ENCODE measurements at places on chromosomes 1 and 21.

- DNase-seq: no peak
Measured at GRCh38 chr21:26583769-26584168, 10.7 kb upstream of the CYYR1 start.

DNA sequence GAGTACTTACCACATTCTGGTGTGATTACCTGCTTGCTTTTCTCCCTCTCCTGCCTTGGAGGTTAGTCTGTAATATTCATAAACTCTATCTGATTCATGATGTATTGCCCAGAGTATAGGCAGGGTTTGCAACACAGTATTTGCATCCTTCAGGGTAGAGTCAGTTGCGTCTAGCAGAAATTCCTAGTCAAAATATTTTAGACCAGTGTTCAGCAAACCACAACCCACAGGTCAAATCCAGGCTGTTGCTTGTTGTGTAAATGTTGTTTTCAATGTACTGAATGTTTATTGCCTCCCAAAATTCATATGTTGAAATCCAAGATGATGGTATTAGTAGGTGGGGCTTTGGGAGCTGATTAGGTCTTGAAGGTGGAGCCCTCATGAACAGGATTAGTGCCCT is 82.9 kb downstream of the NGF start:
- no peak for DNase-seq

GRCh38 chr1:4124631-4125145 is 224.6 kb upstream of the C1orf174 start:
- DNase-seq: no peak

- DNase-seq: no peak
Measured at GRCh38 chr1:110057963-110058518, 12.4 kb downstream of the ALX3 start.

- no peak for DNase-seq
Measured at GRCh38 chr1:53366901-53367502, 39.1 kb upstream of the LRP8 start.

DNA sequence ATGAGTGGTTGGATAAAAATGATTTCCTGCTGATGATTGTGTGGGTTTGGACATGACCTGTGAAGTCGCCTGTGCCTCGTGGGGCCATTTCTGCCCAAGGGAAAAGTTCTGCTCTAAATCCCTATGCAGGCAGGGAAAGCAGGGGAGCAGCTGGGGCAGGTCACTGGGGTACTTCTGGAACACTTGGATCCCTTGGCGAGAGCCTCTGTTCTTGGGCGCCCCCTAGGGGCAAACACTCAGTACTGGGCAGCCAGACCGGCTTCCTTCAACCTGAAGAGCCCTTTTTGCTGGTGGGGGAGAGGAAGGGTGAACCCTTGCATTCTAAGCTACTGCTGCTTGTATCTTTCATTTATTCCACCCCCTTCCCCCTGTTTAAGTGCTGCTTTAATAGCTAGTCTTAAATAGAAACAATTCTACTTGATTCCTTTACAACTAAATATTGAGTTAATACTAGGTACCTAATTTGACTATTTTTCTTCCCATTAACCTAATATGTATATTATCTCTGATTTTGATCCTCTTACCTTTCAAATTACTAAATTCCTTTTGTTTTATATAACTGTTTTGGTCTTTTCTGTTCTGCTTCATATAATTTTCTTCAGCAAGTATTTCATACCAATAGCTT is 5.1 kb upstream of the CLEC20A start:
- DNase-seq: peak; percentile 73

DNA sequence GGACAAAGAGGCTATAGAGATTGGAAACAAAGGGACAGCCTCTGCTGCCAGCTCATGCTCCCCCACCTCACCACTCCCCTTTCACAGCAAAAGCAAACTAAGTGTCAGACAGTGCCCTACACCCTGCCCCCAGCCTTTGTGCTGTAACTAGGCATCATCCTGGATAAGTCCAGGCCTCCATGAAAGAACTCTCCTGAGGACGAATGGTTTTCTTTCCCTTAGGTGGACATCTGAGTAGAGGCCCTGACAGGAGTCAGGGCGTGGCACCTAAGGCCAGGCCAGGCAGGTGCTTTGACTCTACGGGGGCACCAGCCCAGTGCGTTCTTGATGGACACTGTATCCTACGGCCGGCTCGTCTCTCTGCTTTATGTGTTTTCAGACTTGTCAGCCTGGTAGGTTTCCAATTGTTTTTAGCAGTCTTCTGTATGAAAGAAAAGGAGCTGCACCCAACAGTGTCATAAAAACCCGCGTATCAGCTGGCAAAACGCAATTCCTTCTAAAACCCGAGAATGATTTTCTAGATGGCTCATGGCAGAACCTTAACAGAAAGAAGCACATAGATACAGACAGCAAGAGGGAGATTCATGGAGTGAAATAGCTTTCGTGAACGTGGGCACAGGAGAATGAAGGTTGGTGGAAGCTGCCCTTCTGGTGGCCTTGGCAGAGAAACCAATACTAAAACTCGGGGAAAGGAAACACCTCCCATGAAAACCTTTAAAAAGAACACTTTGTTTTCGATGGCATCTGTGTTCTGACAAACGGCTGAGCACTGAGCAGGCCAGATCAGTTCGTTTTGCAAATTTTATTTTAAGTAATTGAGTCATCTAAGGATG is 51.7 kb upstream of the AJAP1 start:
- DNase-seq: no peak

DNA sequence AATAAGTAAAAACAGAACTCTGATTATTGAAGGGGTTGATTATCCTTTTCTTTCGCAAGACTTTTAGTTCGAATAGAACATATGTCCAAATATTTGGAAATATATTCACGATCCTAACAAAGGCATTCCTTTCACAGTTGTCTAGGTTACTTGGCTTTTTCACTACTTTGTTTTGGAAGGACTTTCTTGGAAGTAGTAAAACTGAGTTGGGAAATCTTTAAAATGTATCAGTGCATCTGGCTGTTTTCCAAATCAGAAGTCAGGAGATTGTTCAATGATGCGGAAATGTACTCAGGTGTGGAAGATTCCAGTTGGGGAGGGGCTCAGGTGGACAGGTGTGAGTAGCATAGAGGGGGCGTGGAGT is 67.1 kb downstream of the SH3BGR start:
- no peak for DNase-seq

DNA sequence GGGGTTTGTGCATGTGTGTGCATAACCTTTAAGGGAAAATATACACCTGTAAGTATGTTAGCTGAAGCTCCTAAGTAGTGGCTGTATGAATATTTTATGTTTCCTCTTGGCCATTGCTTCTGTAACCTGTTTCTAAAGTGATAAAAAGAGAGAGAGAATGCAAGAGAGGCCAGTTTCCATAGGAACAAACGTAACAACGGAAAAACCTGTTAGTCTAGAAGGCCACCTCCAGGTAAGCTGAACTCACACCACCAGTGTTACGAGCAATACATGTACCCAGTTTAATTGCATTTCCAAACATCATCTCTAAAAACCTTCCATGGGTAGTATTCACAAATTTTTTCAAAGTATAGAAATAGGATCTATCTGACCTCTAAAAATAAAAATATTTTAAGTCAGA is 63.1 kb downstream of the PLPPR4 start:
- DNase-seq: no peak

GRCh38 chr1:68197461-68197860 is 34.9 kb downstream of the WLS start:
- no peak for DNase-seq

DNA sequence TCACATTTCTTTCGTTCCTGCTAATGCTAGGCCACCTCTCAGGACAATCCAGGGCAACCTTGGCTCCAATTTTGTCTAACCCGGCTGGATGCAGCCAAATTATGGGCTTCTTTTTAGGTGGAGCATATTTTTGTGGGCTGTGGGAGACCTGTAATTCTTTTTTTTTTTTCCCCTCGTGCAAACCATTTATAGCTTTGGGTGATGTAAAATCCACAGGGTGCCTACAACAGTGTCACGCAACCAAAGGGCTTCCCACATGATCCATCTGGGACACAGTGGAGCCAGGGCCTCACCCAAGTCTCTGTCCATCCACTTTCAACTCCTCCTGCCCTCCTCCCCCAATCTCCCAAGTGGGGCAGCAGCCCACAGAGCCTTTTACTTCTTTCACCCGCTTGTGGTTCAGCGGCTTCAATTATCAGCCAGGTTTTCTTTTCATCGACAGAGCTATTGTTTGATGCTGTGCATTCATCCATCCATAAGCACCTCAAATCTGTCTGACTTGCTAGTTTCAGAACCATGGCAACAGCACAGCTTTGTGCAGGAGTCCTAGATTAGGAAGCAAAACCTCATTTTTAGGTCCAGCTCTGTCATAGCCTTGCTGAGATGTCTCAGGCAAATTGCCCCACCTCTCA is 10.0 kb upstream of the OVAAL start:
- DNase-seq: no peak

DNA sequence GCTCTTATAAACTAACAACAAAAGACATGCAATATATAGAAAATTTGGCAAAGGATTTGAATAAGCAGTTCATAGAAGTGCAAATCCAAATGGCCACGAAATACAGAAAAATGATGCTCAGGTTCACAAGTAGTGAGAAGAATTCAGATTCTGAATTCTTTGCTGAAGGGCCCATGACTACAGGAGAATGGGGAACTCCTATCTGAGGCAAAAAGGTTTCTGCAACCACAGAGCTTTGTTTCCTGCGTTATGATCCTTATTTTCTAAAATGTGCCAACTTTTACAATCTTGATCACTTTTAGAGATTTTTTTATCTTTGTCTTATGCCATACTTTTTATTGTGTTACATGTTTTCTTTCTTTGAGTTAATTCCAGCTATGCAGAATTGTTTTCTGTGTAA is 91.3 kb downstream of the ITSN1 start:
- DNase-seq: no peak

- DNase-seq: no peak
Measured at GRCh38 chr1:16134066-16134801, 21.6 kb downstream of the EPHA2 start.

GRCh38 chr1:54403808-54404261 is 2.4 kb downstream of the SSBP3 start:
- no peak for DNase-seq

DNA sequence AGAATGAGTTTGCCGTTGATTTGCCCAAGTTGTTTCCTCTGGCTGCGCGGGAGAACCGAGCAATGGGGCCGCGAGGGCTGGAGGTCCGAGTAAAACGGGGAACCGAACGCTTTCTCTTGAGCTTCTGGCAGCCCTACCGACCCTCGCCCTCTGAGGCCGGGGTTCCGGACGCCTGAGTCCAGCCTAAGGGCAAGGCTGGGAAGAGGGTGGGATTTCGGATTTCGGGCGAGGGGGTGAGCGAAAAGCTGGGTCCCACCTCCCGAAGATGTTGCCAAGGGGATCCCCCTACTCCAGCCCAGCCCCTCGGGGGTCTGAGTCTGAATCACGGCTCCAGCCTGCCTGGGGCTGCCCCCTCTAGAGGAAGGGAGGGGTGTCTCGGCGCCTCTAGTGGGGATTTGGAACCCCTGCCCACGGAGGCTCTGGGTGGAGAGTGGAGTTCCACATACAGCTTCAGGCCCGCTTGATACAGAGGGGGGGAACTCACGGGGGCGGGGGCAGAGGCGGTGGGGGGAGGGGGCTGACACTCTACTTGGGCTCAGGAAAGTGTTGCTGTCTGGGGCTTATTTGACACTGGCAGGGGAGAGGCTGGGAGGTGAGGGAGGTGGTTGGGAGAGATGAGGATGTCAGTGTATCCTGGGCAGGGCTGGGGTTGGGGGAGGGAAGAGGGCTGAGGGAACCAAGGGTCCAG is 617 bp downstream of the KIRREL1 start:
- no peak for DNase-seq

DNA sequence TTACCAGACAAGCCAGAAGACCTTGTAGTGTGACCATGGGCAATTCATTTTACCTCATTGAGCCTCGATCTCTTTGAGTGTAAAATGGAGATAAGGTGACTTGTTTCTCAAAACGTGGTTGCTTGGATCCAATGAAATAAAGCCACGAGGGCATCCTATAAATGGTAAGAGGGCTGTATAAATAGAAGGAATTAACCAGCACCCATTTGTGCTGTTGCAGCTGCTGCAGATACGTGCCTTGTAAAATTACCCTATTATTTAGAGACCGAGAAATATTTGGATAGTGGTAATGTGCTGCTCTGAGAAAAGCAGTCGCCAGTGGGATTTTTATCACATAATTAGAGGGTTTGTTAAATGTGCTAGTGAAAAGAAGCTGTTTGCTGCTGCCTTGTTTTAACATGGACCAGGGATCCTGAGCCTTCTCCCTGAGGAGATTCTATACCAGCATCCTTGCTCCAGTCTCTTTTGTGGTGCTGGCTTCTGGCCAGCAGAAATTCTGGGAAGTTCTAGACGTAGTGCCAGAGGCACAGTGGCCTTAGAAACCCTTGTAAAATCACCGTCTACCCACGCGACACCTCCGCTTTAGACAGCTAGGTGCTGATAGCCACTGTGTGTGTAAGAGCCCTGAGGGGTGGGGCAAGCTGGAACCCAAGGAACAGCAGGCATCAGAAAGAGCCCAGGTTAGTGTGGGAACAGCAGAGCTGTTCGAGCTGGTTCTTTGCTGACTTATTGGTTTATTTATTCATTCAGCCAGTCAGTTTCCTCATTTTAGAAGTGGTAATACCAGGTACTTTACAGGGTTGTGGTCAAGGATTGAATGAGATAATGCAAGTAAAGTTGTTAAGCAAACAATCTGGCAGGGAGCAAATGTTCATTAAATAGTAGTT is 137.5 kb downstream of the NOS1AP start:
- DNase-seq: no peak

DNA sequence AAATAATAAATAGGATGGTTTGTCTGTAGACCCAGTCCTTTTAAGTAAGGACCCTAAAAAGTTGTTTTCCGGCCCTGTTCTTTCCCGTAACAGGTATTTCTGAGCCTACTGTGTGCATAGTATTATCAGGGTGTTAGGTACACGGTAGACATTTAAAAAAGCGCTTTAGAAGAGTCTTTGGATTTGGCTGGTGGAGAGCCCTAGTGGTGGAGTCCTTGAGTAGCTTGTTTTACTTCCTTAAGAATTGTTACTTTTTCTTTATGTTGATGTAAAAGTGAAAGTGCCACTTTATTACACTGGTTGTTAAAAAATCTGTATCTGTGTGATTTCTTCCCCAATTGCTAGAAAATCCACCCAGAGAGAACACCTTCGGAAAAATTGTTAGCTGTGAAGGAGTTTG is 36.8 kb downstream of the SMYD2 start:
- DNase-seq: no peak

- no peak for DNase-seq
Measured at GRCh38 chr1:89553157-89553556, 28.5 kb downstream of the LRRC8B start.

GRCh38 chr1:240866724-240867123 is 254.8 kb upstream of the GREM2 start:
- DNase-seq: no peak

DNA sequence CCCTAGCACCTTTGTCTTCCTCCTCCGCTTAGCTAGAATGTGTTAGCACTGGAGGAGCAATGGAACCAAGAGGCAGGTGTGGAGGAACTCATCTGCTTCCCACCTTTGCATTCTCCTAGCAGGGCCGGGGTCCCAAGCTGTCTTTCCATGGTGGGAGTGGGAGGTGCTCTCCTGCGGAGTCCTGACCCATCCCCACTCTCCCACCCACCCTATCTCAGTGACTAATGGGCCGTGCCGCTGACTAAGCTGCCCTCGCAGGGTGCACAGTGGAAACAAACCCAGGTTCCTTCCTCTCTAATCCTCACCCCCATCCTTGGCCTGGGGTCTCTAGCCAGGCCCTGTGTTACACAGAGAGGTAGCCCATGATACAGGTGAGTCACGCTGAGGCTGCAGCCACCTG is 177.5 kb downstream of the HIVEP3 start:
- no peak for DNase-seq

Measured in progenitor cell of endocrine pancreas (in vitro differentiated cells).